ENCODE measurements at places on chromosomes 5 and 9.
A peak's percentile ranks its signal among the peaks of the same experiment; 100 is the strongest.

DNA sequence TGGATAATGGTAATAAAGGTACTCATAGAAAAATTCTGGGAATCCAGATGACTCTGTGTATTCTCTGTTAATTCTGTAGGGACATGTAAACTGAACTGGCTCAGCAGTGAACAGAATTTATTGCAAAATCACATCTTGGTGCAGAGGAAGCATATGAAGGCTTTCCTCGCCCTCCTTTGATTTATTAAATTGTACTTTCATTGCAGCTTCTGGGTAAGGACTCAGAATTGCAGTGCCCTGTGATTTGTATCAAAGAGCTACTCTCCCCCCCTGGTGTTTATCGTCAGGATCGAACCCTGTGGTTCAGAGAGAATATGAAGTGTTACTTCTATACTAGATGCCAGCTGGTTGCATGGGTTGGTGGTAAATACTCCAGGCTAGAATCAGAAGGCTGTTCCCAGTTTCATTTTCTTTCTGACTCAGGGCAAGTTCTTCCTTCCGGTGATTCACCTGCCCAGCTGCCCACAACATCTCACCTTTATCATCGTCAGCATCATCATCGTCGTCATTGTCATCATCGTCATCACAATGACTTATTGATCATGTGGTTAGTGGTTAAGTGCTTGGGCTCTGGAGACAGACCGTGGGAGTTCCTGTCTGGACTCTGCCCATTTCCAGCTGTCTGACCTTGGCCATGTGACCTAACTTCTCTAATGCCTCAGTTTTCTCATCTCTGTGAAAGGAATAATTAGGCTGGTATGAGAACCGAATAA, 238.8 kb downstream of the ARHGAP26 start:
- DNase-seq = no peak

GRCh38 chr5:32474209-32474854, 29.8 kb upstream of the ZFR start:
- no peak for DNase-seq

DNA sequence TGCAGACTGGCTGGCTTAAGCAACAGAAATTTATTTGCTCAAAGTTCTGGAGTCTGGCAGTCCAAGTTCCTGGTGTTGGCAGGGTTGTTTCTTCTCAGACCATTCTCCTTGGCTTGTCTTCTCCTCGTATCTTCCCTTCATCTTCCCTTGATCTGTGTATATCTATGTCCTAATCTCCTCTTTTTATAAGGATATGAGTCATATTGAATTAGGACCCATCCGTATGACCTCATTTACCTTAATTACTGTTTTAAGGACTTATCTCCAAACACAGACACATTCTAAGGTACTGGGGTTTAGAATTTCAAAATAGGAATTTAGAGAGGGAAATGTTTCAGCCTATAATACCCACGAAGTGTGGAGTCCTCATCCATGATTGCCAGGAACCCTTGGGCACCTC, 13.1 kb upstream of the LPAR1 start:
- no peak for DNase-seq

- DNase-seq = no peak
Measured at GRCh38 chr5:12777342-12777741, 873.1 kb upstream of the CTNND2 start.

GRCh38 chr9:86321373-86321772, 32.8 kb downstream of the TUT7 start:
- DNase-seq = no peak

GRCh38 chr5:165143741-165144140, 1638.3 kb downstream of the MAT2B start:
- DNase-seq = no peak

- no peak for DNase-seq
Measured at GRCh38 chr5:80973027-80973426, 12.9 kb downstream of the RASGRF2 start.

DNA sequence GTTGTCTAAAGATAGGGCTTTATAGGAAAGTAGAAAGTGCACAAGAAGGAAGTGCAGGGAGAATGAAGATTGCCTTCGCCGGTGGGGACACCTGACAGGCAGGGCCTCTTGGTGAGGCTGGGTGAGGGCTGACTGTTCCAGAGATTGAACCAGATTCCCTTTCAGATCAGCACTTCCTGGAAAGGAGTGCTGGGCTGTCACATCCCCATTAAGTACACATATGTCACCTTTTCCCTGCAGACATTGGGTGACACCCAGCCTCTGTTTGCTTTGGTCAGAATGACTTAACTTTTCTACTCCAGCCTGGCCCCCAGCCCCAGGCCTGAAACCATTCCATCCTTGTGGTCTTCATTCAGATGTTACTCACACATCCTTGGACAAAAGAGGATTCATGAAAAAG, 7.4 kb upstream of the SHROOM1 start:
- DNase-seq = no peak

DNA sequence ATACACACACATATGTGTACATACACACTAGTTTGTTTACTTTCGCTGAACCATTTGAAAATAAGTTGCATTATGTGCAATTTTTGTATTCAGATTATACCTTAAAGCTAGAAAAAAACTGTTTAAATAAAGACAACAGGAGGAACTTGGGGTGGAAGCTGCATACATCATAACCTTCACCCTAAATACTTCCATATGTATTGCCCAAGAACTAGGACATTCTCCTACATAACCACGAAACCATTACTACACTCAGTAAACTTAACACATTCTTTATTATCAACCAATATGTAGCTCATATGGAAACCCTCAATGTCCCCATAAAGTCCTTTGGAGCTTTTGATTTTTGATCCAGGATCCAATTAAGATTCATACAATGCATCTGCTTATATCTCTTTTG, 83.3 kb downstream of the GIN1 start:
- DNase-seq = no peak

DNA sequence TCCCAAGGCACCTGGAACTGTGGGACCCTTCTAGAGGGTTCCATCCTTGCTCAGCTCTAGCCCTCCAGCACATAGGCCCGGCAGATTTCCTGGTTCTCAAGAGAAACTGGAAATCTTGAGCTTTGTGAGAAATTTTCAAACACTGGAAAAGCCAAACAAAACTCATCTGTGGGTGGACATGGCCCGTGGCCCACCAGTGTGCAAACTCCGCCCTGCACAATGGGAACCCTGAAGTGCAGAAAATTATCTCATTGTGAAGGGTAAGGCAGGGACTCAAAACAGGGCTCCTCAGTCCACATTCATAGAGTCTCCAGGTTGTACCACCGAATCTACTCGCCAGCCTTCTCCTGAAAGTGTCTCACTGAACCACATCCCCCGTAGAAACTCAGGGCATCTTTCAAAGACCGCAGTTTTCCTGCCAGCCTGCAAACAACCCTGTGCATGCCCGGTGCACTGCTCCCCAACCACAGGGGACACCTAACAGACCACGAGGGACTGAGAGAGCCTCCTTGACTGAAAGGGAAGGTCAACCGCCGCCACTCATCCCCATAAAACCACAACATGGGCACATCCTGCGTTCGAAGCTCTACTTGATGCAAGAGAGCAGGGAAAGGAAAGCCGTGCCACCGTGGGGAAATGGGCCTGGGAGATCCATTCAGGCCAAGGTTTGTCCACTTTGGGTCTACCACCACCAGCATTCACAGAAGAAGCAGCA, 18.1 kb downstream of the ADAMTS2 start:
- DNase-seq = no peak

- DNase-seq = no peak
Measured at GRCh38 chr5:10747678-10748622, 13.1 kb downstream of the DAP start.

- no peak for DNase-seq
Measured at GRCh38 chr9:88767504-88767790, 223.8 kb upstream of the S1PR3 start.

- DNase-seq = no peak
Measured at GRCh38 chr5:138458384-138458783, 6.9 kb upstream of the EGR1 start.

DNA sequence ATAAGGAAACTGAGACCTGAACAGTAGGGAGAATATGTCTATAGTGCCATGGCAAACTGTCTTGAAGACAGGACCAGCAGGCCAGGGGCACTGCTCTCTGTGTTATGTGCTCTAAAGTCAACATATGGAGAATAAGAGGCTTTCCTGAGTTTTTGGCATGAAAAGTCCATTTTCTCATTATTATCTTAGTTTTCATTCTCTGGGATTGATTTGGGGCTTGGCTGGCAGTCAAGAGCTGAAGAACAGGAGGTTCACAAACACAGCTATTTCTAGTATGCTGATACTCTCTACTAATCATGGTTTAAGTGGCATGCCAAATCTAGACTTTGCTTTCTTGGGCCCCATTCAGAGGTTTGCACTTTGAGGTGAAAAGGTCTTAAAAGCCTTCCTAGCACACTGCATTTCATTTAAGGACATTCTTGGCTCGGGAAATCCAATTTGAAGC, 404.4 kb downstream of the ZNF608 start:
- DNase-seq = no peak

- peak; percentile 70 for DNase-seq
Measured at GRCh38 chr9:127869310-127870152, 7.9 kb downstream of the AK1 start.

GRCh38 chr5:171205375-171205774, 103.7 kb upstream of the TLX3 start:
- no peak for DNase-seq

- no peak for DNase-seq
Measured at GRCh38 chr9:83956086-83956435, 24.0 kb downstream of the HNRNPK start.

GRCh38 chr9:127854184-127854806, at the start of gene ENG:
Gene ENG, minus strand, starts transcription at chr9:127854658. Its CDS starts 303 bp downstream, at chr9:127854355.
- no peak for DNase-seq

- DNase-seq = no peak
Measured at GRCh38 chr5:149372076-149372795, 6.9 kb downstream of the IL17B start.

GRCh38 chr9:36637491-36638270, 65.0 kb downstream of the MELK start:
- no peak for DNase-seq

- no peak for DNase-seq
Measured at GRCh38 chr5:119393201-119393691, 37.4 kb downstream of the TNFAIP8 start.

DNA sequence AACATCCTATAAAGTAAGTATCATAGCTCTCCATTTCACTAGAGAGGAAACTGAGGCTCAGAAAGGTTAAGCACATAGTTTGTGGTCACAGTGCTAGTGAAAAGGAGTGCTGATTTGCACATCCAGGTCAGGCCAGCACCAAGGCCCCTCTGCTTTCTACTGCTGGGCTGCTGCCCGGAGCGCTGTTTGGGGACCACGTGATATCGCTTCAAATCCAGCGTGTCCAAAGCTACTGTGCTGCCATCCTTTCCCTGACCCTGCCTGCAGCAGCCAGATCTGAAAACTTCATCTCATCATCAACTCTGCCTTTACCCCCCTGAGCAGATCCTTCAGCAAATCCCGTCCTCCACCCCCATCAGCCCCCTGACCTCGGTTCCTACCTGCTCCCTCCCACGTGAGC, 40.7 kb upstream of the AKNA start:
- no peak for DNase-seq

DNA sequence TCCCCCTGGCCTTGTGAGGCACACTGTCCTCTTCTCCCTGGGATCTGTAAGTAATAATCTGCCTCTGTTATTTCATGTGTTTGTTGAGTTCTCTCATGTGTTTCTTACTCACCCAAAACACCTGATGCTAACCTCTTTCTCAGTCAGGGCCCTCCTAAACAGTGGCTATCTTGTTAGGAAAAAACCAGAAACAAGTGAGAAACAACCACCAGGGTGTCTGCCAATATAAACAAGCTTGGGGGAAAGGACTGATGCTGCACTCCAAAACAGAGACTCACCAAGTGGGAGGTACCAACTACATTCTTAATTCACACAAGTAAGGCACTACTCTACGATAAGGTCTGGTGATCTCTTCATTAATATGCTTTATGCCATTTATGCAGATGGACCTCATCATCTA, 564.4 kb downstream of the SEMA5A start:
- no peak for DNase-seq

- no peak for DNase-seq
Measured at GRCh38 chr5:179244044-179244443, 101.2 kb downstream of the ADAMTS2 start.

DNA sequence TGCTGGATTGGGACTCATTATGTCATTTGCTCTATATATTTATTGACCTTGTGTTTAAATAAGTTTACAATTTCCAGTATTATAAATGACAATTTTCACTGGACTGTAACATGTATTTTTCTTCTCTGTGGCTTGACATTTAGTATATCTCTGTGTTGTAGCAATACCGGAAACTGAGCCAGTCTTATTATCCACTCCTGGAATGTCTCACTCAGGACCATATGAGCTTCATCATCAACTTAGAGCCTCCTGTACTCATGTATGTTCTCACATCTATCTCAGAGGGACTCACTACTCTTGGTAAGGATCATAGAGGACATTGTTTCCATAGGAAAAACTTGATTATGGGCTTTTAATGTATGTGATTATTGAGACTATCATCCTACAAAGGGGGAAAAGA, 66.5 kb upstream of the TLX3 start:
- DNase-seq = no peak

- no peak for DNase-seq
Measured at GRCh38 chr9:113309204-113309813, 6.1 kb upstream of the RNF183 start.

DNA sequence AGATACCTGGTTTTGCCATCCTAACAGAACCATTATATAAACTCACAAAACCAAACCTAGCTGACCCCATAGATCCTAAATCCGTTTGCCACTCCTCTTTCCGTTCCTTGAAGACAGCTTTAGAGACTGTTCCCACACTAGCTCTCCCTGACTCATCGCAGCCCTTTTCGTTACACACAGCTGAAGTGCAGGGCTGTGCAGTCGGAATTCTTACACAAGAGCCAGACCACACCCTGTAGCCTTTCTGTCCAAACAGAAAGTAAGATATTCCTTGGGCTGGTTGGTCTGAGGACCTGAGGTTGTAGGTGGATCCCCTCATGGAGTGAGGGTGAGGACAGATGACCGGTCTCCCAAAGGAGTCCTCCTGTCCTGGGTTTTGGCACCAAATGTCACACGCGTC, 56.7 kb upstream of the NAA35 start:
- no peak for DNase-seq

- peak; percentile 10 for DNase-seq
Measured at GRCh38 chr5:118791926-118792734, 196.2 kb downstream of the DTWD2 start.

DNA sequence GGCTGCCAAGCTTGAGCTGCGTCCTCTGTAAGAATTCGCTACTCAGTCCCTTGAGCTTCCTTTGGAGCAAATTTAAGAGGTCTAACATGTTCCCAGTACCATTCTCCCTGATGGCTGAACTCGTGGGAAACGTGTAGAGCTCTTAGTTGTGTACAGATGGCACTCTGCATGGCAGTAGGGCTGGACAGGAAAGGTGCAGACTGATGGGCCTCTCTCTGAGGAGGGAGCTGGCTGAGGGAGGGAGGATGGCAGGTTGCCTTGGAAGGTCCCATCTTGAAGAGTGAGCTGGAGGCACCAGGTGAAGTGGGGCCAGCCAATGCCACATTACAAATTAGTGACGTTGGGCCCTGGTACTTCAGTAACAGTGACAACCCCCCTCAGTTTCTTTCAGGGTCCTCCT, 495.3 kb downstream of the CCDC171 start:
- no peak for DNase-seq

GRCh38 chr9:131609099-131609830, 63.9 kb downstream of the PRRT1B start:
- DNase-seq = no peak

All from NCI-H1105 (cell line).